ENCODE measurements at places on chromosomes 7 and 10.

GRCh38 chr7:40232242-40232893 lies 97.6 kb downstream of the SUGCT start:
- peak; percentile 60 for DNase-seq

DNA sequence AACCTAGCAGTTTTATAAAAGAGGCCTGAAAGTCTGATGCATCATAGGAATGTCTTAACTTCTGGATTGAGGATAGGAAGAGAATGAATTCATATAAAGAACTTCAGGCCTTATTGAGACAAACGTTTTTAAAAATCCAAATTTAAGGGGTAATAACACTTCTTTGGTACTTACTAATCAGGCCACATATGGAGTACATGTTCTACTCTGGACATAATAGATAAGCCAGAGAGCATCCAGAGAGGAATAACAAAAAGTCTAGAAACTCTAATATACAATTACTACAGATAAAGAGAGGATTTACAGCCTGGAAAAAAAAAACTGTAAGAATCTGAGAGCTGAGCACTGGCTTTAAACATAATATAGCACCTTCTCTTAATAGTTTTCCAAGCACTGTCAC lies 2.9 kb downstream of the MTPAP start:
- no peak for DNase-seq

DNA sequence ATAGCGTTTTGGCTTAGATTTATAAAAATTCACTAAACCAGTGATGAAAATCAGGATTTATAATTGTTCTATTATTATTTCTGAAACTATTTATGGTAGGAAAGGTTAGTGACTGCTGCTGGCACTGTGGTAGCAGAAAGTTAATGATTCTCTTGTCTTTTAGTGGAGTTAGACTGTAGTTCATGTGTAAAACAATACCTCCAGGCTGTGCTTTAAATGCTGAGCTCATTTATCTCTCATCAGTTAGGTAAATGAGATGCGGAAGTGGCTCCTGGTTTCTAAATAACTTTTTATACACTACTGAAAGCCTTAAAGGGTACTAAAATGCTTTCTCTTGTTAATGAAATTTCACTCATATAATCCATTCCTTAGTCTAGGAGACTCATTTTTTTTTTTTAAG lies 326.8 kb upstream of the POT1 start:
- DNase-seq: peak; percentile 87

GRCh38 chr10:49338604-49339003 lies 39.6 kb downstream of the C10orf71 start:
- DNase-seq: no peak

- no peak for DNase-seq
Observed at GRCh38 chr7:41885078-41885477, 182.2 kb upstream of the INHBA start.

DNA sequence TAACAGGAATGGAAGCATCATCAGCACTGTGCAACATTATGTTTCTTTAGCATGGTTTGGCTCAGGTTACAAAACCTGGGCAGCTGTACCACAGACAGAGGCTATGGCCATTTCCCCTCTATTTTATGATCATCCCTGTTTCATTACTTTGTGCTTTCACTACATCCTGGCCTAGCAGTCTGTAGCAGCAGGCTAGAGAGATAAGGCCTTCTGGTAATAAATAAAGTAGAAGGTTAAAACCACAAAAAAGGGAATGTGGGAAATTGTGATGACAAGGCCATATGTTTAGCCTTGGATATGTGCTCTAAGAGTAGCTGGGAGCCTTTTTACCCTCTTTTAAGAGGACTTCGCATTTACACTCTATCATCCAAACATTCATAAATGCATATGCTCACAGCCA lies 266.2 kb upstream of the PHF14 start:
- no peak for DNase-seq

DNA sequence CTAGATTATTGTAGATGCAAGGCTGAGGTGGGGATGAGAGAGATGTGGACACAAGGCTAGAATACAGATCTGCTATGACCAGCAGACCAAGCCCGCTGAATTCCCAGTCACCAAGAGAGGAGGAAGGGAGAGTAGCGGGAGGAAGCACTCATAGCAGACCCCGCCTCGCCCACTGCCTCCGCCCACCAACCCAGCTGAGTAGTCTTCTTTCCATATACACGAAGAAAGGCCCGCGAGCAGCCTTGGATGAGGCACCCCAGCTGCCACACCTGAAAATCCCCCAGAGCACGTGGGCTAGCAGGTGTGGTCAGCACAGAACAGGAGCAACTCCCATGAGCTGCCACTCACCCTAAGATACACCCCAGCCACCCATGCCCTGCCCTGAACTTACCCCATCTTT lies 7.9 kb upstream of the H2BK1 start:
- DNase-seq: no peak

DNA sequence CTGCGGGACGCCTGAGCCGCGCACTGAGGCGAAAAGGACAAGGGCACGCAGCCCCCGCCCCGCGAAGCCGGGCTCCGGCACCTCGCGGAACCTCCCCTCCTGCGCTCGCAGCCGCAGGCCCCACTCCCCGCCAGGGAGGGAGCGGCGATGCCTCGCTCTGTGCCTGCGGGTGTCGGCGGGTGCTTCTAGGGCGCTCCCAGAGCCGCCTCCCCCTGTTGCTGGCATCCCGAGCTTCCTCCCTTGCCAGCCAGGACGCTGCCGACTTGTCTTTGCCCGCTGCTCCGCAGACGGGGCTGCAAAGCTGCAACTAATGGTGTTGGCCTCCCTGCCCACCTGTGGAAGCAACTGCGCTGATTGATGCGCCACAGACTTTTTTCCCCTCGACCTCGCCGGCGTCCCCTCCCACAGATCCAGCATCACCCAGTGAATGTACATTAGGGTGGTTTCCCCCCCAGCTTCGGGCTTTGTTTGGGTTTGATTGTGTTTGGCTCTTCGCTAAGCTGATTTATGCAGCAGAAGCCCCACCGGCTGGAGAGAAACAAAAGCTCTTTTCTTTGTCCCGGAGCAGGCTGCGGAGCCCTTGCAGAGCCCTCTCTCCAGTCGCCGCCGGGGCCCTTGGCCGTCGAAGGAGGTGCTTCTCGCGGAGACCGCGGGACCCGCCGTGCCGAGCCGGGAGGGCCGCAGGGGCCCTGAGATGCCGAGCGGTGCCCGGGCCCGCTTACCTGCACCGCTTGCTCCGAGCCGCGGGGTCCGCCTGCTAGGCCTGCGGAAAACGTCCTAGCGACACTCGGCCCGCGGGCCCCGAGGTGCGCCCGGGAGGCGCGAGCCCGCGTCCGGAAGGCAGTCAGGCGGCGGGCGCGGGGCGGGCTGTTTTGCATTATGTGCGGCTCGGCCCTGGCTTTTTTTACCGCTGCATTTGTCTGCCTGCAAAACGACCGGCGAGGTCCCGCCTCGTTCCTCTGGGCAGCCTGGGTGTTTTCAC lies 519 bp downstream of the ITGB8 start:
- peak; percentile 84 for DNase-seq

DNA sequence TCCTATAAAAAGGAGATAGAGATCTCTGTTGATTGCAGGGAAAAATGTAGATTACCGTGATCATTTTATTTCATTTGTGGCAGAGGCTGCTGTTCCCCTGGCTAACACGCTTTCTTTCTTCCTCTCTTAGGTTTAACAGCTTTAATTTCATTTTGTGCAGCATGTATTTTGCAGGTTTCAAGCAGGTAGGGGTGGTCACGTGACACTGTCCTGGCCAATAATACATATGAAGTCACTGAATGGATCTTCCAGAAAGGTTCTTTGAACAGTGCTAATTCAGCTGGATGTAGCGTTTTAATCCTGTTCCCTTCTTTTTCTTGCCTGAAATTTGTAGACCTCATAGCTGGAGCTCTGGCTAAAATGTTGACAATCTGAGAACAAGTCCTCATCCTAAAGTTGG lies 3.6 kb upstream of the EPHB6 start:
- DNase-seq: no peak

- DNase-seq: no peak
Observed at GRCh38 chr10:11305825-11306593, 288.3 kb downstream of the CELF2 start.

- DNase-seq: no peak
Observed at GRCh38 chr10:23191764-23192711, at the start of gene PTF1A. Gene PTF1A (plus strand): TSS chr10:23192312. CDS start chr10:23192531, 219 bp downstream.

- DNase-seq: no peak
Observed at GRCh38 chr10:1475771-1476454, 261.4 kb downstream of the ADARB2 start.

GRCh38 chr10:131676800-131677421 lies 223.9 kb upstream of the PPP2R2D start:
- DNase-seq: no peak

DNA sequence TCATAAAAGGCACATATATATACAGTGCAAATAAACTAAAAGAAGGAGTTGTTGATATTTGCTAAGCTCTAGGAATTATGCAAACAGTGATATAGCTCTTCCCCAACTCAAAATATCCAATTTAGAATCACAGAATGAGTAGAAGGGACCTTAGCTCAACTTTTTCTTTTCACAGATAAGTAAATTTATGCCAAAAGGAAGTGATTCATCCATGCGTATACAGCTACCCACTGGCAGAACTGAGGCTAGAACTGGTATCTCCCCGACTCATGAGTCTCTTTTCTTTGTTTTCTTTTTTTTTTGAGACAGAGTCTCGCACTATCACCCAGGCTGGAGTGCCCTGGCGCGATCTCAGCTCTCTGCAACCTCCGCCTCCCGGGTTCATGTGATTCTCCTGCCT lies 54.2 kb upstream of the SVIL start:
- no peak for DNase-seq

- DNase-seq: no peak
Observed at GRCh38 chr10:58070956-58071355, 196.7 kb downstream of the IPMK start.

DNA sequence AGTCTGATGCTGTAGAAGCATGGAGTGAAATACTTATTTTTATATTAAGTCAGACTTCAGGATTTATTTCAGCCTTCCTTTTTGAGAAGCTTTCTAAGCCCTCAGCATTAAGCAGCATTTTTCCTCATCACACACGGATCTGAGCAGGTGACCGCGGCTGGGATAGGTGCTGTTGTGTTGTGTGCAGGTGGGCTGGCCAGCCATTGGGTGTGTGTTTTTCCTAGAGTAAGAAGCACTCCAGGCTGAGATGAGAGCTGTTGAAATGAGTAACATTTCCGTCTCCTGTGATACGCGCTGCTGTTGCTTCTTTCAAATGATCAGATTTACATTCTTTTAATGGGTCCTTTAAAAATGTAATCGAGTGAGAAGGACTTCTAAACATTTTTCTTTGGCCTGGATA lies 63.9 kb downstream of the INSYN2A start:
- no peak for DNase-seq

DNA sequence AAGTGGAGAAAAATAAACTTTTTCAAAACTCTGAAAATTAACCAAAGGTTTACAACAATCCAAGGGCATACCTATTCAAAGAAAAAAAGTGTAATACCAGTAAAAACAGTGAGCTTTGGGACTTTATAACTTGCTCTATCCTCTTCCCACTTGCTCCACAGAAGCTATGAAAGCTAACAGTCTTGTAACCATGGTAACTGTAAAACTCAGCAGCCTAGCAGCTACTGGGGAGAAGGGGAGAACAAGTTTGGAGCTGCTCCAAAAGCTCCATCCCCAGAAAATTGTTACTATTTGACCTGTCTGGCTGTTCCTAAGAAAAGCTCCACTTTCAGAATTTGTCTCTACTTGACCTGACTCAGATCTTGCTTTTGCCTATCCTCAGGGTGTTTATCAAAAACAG lies 191.5 kb downstream of the OTUD1 start:
- no peak for DNase-seq

- DNase-seq: no peak
Observed at GRCh38 chr7:106994833-106995232, 49.7 kb upstream of the PRKAR2B start.

DNA sequence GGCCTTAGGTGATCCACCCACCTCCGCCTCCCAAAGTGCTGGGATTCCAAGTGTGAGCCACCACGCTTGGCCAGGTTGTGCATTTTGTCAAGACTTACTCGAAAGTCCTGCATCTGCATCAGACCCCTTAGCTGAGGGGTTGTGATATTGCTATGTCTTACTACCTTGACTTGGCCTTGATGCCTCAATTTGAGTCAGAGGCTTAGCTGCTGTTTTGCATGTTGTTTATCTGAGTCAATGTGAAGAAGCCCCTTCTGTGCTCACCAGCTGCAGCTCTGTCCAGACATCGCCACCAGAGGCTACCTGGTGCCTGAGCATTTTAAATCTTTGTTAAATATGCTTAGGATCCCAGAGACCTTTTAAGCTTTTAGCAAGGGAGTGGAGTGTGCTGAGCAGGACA lies 18.1 kb downstream of the UBE2D4 start:
- DNase-seq: no peak

GRCh38 chr7:140525743-140526142 lies 46.4 kb upstream of the MKRN1 start:
- DNase-seq: no peak

DNA sequence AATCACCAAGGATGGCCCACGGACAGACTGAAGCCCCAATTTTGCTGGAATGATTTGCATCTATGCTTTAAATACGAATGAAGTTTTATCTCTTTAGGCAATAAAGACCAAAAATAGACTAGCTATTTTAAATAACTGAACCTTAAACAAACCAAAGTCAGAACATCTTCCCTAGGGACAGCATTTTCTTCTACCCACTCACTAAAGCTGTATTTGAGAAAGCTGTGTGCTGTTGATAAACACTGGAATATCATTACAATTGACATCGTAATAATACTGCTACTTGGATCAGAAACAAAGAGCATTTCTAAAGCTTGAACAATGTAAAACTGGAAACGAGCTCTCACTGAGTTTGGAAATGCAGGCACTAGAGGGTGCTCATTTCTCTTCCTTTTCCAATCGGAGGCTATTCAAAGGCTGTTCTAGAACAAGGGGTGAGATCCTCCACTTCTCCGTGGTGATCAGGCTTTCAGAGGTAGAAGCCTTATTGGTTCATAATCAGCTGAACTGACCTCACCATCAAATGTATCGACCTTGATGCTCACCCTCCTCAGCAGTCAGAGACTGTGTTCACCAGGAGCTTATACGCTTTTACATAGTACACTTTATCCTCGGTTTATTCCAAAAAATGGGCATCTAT lies 225.3 kb upstream of the PRSS1 start:
- DNase-seq: no peak

DNA sequence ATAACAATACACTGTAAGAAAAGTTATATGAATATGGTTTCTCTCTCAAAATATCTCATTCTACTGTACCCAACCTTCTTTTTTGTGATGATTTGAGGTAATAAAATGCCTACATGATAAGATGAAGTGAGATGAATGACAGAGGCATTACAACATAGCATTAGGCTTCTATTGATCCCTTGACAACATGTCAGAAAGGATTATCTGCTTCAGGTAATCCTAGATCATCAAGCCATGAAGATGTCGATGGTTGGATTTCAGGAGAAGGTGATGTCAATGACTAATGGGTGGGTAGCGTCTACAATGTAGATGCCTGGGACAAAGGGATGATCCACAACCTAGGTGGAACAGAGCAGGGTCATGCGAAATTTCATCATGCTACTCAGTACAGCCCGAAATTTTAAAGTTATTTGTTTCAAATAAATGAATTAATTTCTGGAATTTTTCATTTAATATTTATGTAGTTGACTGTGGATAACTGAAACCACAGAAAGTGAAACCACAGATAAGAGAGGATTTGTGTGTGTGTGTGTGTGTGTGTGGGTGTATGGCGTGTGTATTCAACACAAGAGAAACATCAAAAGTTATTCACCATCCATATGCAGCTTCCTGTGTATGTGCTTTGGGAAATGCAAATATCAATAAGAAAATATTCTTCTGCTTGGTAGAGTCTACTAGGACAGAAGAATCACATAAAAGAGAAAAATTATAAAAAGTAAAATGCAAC lies 77.0 kb downstream of the MAGI2 start:
- no peak for DNase-seq

Data from HAP-1 (cell line).